Endothelial cell (in vitro differentiated cells): ENCODE measurements at places on chromosomes 6 and 20. TPM values are rescaled to one million over a fixed set of nuclear protein-coding genes. Genes with fewer than 3 reads are reported as not detected.
A peak's percentile ranks its signal among the peaks of the same experiment; 100 is the strongest.

GRCh38 chr6:142356884-142357225, 55.0 kb downstream of the ADGRG6 start:
- H3K27me3 ChIP-seq = no peaks in the 10 kb centered on the region
- no peak overlapping the region for H3K27ac ChIP-seq
- DNase-seq = no peak
- H3K36me3 ChIP-seq = no peaks in the 10 kb centered on the region
- peaks cover 4% of the 10 kb centered on the region for H3K4me1 ChIP-seq

DNA sequence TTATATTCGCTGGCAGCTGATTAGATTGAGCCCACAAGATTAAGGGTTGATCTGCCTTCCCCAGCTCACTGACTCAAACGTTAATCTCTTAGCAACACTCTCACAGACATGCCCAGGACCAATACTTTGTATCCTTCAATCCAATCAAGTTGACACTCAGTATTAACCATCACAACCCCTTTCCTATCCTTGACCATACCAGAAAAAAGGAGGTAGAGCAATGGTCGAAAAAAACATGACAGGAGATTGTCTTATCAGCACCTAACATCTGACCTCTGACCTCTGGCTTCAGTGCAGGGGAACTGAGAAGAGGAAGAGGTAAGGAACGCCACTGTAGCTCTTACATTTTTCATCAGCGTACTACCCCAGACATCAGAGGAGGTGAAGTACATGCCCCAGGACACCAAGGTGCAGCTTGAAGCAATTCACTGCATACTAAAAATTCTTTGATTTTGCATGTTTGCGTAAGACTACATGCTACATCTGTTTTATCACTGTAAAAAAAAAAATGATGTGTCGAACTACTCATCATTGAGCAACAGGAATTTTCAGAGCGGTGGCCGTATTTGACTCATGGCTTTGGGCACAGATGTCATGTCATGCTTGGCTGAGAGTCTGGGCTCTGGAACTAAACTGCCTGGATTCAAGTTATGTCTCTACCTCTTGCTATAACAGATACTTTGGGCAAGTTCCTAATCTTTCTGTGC, 188.0 kb upstream of the TAB2 start:
- H3K4me3 ChIP-seq = no peak overlapping the region
- H3K27ac ChIP-seq = peak overlapping the region; percentile 84
- H3K4me1 ChIP-seq = peaks cover 49% of the 10 kb centered on the region
- peaks cover 10% of the 10 kb centered on the region for H3K27me3 ChIP-seq

DNA sequence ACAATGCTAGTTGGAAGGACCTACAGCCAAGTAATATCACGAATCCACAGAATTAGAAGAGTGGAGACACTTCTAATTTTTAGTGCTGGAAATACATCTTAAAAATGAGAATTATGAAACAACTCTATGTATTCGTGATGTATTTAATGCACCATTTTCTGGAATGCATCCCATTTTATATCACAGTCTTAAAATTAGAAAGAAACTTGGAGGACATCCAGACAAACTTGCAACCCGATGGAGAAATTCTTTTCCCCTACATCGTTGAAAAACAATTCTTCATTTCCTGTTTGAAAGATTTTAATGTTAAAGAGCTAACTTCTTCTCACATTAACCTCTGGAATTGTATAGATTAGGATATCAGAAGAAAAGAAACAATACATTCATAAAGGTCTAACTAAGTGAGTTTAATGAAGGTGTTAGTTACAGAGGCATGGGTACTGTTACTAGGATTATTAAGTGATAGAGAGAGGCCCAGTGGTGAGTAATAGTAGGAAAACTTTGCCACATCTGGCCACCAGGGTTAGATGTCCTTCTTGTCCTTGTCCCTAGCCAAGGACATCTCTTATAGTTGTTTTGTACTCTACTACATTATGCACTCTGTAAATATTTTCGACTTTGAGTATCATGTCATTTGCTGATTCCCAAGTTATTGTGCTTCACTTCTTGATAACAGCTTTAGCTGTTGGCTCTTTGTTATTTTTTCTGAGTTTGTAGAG, 502.4 kb upstream of the PTCHD4 start:
- H3K27me3 ChIP-seq = no peaks in the 10 kb centered on the region
- no peaks in the 10 kb centered on the region for H3K36me3 ChIP-seq
- no peak for DNase-seq

PRDM1 gene
- 19.6 TPM for total RNA-seq

DCDC2 gene
- 0.13 TPM for total RNA-seq
